ENCODE measurements at places on chromosomes 16 and 17. TPM values are rescaled to one million over a fixed set of nuclear protein-coding genes. Genes with fewer than 3 reads are reported as not detected.

SPATA22 gene
- total RNA-seq, result not detected

KRTAP2-2 gene
- not detected for total RNA-seq

TBC1D3C gene
- not detected for total RNA-seq

NPIPA2 gene
- total RNA-seq, result 1.3 TPM

ABCA5 gene
- 3.4 TPM for total RNA-seq

C17orf78 gene
- total RNA-seq, result not detected

CAPNS2 gene
- not detected for total RNA-seq

RAMP2 gene
- total RNA-seq, result 0.98 TPM

OR4D1 gene
- 0.03 TPM for total RNA-seq

CIBAR2 gene
- not detected for total RNA-seq

C17orf67 gene
- 2.4 TPM for total RNA-seq

Measured in A549 treated with CpdA at 1 μM for 4 hours (cell line).